ENCODE measurements at places on chromosomes 3 and 15. TPM values are rescaled to one million over a fixed set of nuclear protein-coding genes. Genes with fewer than 3 reads are reported as not detected.

The CIDEC gene
- not detected for total RNA-seq

The SLC12A1 gene
- total RNA-seq = not detected

The MYO5C gene
- 0.27 TPM for total RNA-seq

The CCDC33 gene
- total RNA-seq = not detected

The GATA2 gene
- not detected for total RNA-seq

The ARPP21 gene
- not detected for total RNA-seq

The CPLX3 gene
- not detected for total RNA-seq

The FEZF2 gene
- not detected for total RNA-seq

The GOLGA8G gene
- not detected for total RNA-seq

The RBP2 gene
- total RNA-seq = not detected

The AADACL2 gene
- not detected for total RNA-seq
